Cortex of kidney (tissue), 1 donor: ENCODE measurements at places on chromosomes 3 and 15.

DNA sequence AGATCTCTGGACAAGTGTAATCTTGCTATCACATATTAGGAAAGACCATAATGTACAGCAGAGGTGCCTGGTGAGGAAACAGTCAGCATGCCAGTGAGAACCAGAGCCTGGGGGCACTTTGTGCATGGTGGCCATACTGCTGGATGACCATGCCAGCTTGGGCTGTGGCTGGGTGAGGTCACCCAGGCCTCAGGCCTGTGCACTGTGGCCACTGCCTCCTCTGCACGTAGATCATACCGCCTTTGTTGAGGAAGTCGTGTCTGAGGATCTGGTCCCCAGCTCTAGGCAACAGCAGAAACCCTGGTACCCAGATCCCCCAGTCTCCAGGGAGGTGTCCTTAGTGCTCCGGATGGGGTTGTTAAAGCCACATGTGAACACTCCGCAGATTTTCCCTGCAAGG is 38.9 kb downstream of the ZNF710 start:
- DNase-seq = no peak

DNA sequence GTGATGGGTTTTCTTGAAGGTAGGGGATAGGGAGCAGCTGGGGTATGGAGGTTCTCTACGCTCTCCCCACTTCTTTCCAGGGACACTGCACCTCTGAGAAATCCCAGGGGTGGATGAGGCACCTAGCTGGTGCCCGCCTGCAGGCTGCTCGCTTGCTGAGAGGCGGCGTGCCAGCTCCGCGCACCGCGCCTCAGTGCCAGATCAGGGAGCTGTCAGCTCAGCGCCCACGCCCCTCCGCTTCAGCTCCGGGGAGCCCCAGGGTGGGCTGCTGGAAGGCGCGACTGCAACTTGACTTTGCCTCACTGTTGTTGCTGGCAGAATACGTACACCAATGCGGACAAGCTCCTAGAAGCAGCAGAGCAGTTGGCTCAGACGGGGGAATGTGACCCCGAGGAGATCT is 345.7 kb upstream of the UMPS start:
- DNase-seq = no peak

GRCh38 chr3:126466886-126467610 is 8.6 kb downstream of the ZXDC start:
- DNase-seq = no peak

GRCh38 chr3:101042996-101043686 is 49.9 kb upstream of the ABI3BP start:
- no peak for DNase-seq

DNA sequence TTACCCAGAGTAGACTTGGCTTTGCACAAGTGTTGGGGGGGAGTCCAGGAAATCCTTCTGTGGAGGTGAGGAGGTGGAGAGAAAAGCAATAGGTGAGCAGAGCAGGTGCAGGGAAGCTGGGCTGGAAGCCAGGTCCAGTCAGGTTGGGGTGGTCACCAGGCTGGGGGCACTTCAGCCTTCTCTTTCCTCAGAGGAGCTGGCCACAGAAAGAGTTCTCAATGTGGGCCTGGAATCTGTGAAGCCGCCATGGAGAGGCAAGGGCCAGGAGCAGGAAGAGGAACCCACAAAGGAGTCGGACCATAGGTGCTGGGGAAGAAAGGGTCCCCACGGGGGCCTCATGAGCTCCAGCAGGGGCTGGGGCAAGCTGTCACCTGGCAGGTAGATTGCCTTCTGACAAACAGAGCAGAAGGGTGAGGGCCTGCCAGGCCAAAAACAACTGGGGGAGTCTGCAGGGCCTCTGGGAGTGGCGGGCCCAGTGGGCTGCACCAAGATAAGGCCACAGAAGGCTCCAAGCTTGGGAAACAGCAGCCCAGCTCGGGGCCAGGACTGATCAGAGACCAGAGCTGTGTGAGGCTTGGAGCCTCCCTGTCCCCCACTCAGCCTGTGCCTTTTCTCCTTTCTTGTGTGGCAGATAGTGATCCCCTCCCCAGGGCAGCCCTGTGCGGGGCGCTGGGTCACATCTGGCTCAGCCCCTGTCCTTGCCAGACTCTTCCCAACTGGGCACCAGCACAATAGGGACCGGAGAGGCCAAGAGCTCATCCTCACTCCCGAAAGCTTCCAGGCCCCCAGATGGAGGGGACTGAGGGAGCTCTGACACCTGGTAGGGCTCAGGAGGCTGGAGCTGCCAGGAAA is 53.0 kb upstream of the FGD5 start:
- DNase-seq = no peak

DNA sequence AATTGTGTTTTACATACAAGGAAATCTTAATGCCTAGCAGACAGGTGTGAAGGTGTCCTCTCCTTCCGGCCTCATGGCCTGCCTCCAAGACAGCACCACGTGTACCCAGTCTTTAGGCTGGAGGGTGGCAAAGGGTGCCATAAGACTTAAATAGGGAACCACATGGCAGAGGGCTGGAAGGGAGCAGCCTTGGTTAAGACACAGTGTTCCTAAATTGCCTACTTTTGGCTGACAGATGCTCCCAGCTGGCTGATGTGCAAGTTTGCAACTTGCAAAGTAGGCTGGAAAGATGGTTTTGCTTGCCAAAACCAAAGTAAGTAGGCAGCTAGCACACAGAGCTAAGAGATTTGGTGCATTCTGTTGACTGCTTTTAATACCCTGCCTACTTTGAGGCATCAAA is 45.2 kb downstream of the CCNB2 start:
- no peak for DNase-seq

GRCh38 chr15:93866948-93867347 is 364.4 kb upstream of the MCTP2 start:
- no peak for DNase-seq

DNA sequence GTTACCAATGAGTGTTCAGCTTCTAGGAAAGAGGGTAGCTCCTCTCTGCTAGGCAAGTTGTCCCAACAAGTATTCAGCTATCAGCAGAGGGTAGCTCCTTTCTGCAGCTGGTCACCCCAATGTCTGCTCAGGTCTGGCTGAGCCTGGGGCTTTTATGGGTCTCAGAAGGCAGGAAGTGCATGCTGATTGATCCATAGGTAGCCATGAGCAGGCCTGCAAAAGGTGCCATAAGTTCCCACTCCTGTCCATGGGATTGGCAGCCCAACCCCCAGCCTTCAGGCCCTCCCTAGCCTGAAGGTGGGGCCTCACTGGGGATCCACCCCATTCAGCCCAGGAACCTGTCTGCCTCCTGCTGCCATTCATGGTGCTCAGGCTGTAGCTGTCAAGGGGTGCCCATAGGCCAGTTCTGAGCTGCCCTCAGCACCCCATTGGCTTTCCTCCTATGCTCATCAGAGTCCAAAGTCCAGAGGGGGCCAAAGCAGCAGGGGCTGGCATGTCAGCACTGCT is 34.6 kb upstream of the DNAJC13 start:
- DNase-seq = no peak

DNA sequence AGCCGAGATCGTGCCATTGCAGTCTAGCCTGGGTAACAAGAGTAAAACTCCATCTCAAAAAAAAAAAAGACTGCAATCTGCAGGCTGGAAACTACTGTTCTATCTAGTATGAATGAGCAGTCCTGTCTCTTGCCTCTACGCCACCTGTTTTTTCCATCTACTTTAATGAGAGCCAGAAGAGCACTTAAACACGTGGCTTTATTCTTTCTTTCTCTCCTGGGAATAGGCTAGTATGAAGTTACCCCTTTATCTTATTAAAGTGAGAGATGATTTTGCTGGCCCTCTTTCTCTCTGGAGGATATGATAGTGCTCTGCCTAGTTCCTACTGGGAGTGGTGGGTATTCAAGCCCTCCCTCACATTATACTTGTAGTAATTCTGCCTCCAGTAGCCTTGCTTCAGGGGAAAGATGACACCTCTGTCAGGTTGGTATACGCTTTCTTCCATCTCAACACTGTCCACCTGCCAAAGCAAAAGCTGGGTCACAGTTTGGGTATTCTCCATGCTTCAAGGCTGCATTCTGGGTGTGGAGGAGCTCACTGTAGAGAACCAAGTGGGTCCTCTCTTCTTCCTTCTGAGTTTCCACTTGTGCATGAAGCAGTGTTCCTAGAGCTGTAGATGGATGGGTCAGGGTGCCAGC is 17.8 kb downstream of the MAPKBP1 start:
- DNase-seq = no peak

GRCh38 chr3:167864552-167864874 is 129.0 kb downstream of the SERPINI1 start:
- DNase-seq = no peak
